ENCODE measurements at places on chromosomes 12 and 14. TPM values are rescaled to one million over a fixed set of nuclear protein-coding genes. Genes with fewer than 3 reads are reported as not detected.

Gene TMCC3
- total RNA-seq: 21.7 TPM

Gene RABGGTA
- 16.0 TPM for total RNA-seq

Gene DCAF11
- 60.2 TPM for total RNA-seq

Gene NYNRIN
- 13.8 TPM for total RNA-seq

Gene KRT82
- total RNA-seq: not detected

Gene PMCH
- total RNA-seq: not detected

Gene GSG1
- total RNA-seq: not detected

Gene CLSTN3
- total RNA-seq: 13.1 TPM

Gene HOXC12
- total RNA-seq: not detected

Gene CDK4
- 152 TPM for total RNA-seq

Gene KCNH5
- total RNA-seq: not detected

Gene ENO2
- 3.4 TPM for total RNA-seq

Gene GYS2
- total RNA-seq: not detected

Gene MUCL1
- total RNA-seq: not detected

Gene ACOT2
- total RNA-seq: 17.2 TPM

Gene TAS2R19
- total RNA-seq: 2.1 TPM

Gene CREBL2
- 24.4 TPM for total RNA-seq

Gene KCNA5
- not detected for total RNA-seq

Gene POU6F1
- 1.1 TPM for total RNA-seq

Gene TAS2R43
- not detected for total RNA-seq

Gene CLEC4D
- not detected for total RNA-seq

Gene ADAM21
- 0.44 TPM for total RNA-seq

Gene BCL11B
- total RNA-seq: under 0.01 TPM

Gene RPS6KL1
- 7.0 TPM for total RNA-seq

Gene NPFF
- not detected for total RNA-seq

Gene PAH
- not detected for total RNA-seq

Gene MYRFL
- total RNA-seq: not detected

Gene NUDT4
- 49.5 TPM for total RNA-seq

Gene SRRM4
- not detected for total RNA-seq

Gene RD3L
- not detected for total RNA-seq

Gene FAM186B
- total RNA-seq: under 0.01 TPM

Gene PTCSC3
- not detected for total RNA-seq

Gene CLEC4A
- 0.19 TPM for total RNA-seq

Gene ZNF410
- 49.2 TPM for total RNA-seq

Gene NOP9
- total RNA-seq: 29.8 TPM

Gene AMN
- under 0.01 TPM for total RNA-seq

Gene OASL
- 1.9 TPM for total RNA-seq

Gene ITGA7
- total RNA-seq: 0.81 TPM

Gene TEX52
- total RNA-seq: not detected

Gene SLCO1B1
- total RNA-seq: not detected

Gene EXOC3L4
- not detected for total RNA-seq
